ENCODE measurements at places on chromosomes 6 and 20.

DNA sequence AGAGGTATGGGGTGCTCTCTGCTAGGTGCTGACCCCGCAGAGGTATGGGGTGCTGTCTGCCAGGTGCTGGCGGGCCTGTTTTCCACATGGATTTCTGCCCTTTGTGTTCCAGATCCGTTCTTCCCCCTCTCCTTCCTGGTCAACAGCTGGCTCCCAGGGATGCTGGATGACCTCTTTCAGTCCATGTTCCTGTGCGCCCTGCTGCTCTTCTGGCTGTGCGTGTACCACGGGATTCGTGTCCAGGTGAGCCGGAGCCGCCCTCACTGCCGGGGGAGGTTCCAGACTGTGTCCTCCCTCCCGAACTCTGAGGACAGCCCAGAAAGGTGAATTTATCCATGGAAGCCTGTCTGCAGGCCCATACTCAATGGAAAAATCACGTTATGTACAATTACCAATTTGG, 36.3 kb downstream of the DYNLT1 start:
- DNase-seq = no peak

DNA sequence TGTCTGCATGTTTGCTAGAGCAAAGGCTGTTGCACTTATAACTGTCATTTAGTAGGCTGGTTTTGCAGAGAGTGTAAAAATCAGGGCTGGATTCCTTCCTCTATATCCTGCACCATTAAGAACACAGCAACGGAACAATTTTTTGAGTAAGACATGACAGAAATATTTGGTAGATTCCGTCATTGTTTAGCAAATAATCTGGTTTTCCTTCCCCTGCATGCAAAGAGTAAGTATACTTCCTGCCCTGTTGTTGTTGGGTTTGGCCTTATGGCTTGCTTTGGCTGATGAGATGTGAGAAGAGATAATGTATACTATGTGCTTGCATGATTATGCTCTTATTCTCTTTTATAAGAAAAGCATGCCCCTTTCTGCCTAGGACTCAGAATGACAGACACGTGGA, 23.8 kb downstream of the MANEA start:
- no peak for DNase-seq

- DNase-seq = no peak
Measured at GRCh38 chr6:137791281-137792159, 75.5 kb upstream of the TNFAIP3 start.

DNA sequence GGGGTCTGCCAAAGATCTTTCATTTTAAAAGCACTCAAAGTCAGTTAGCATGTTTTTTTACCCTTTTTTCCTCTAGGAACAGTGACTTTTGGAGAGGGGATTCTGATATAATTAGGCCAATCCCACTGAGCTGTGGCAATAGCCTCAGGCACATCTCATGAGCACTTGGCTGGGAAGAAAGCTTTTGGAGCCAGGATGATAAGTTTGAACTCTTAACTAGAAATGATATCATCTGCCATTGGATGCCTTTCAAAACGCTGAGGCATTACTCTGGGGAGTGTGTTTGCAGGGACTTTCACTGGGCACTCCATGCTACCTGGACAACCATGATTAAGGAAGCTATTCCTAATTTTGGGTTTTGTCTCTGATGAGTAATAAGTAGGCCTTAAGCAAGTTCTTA, 3.7 kb downstream of the SCGN start:
- no peak for DNase-seq

DNA sequence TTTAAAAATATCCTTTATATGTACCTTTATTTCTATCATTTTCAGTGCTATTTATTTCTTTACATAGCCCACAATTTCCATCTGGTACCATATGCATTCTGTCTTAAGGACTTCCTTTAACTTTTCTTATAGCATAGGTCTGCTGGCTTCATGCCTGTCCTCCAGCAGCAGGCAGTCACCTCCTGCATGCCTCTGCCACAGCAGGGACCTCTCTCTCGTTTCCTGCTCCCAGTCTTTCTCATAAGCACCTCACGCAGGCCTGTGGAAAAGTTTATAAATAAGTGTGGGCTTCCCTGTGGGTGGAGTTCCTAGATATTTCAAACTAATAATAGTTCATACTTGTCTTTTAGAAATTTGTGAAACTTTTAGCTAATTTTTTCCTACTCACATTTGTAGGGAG, 133.9 kb downstream of the KCNQ5 start:
- DNase-seq = no peak
